Activated T-helper 1 cell treated with anti-CD3 and anti-CD28 coated beads, Interleukin-2, amount 50 U/mL, for 16 hours (primary cell): ENCODE measurements at places on chromosomes 6 and 20.

DNA sequence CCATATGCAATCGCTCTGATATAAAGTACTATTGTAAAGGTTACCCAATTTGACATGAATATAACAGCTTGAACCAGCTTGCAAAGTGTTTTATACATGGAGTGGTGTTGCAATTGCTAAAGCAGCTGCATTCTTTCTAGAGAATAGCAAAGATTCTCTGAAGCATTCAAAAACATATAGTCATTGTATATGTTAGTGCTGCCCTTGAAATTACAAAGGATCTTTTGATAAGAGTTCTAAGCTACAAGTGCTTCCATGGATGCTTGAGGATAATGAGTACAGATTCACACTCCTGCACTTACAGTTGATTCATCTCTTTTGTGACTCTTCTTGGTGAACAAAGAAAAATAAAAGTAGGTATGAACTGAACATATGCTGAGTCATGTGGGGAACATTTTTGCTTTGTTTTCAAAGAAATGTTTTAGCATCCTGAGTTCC is 175.7 kb downstream of the ALDH8A1 start:
- DNase-seq: no peak

GRCh38 chr20:21099751-21100577 is 6.2 kb downstream of the LINC00237 start:
- no peak for DNase-seq

DNA sequence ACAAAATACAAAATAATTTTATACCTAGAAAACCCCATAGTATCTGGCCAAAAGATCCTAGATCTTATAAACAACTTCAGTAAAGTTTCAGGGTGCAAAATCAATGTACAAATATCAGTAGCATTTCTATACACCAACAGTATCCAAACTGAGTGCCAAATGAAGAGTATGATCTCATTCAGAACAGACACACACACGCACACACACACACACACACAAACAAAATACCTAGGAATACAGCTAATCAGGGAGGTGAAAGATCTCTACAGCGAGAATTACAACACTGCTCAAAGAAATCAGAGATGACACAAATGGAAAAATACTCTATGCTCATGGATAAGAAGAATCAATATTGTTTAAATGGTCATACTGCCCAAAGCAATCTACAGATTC is 49.2 kb downstream of the TOMM6 start:
- no peak for DNase-seq

DNA sequence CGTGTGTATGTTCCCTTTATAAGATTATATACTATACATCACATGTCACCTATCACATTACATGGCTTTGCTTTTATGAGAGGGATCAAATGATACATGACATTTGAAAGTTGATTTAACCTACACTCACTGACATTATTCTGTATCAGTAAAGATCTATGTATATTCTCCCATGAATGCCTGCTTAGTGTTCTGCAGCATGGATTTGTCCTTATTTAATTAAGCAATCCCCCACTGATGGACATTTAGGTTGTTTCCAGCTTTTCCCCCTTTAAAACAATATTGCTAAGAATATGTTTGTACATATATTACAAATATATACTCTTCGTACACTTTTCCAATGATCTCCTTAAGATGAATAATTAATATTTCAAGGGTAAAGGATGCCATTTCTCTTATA is 297.4 kb downstream of the TFAP2C start:
- DNase-seq: no peak

DNA sequence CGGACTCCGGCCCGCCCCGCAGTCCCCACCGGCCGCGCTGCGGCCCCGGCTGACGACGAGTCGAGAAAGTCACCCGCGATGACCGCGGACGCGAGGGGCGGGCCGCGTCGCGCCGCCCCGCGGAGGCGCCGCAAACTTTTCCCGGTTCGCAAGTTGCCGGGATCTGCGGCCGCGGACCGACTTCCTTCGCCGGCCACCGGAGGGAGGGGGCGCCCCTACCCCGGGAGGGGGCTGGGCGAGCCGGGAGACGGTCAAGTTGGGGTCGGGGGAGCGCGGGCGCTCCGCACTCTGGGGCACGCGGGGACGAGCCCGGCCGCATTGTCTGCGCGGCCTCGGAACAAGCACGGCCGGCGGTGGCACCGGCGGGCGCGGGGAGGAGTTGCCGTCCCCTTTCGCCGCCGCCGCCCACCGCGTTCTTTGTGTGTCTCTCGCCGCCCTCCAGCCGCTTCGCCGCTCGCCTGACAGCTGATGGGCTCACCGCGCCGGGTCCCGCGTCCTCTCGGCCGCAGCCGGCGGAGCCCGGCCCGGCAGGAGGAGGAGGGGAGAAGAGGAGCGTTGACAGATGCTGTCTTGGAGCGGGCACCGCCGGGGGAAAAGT is 131.6 kb downstream of the OGFRL1 start:
- DNase-seq: no peak

DNA sequence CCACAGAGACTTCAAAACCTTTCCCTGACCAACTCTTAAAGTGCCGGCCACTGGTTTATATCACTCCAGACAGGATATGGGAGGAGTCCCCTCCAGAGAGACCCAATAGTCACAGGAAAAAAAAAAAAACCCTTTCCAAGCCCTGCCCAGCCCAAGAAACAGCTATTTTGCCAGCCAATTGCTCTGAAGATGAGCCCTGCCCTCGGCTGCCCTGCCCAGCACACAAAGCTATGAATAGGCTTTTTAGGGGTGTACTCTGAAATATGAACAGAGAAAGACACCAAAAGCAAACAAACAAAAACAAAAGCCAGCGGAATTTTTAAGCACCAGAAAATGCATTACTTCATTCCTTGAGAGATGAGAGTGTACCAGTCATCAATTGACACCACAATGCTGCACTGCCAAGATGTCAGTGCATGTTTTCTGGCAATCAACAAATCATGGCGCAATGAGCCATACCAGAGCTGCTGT is 275.1 kb downstream of the C6orf118 start:
- DNase-seq: no peak

DNA sequence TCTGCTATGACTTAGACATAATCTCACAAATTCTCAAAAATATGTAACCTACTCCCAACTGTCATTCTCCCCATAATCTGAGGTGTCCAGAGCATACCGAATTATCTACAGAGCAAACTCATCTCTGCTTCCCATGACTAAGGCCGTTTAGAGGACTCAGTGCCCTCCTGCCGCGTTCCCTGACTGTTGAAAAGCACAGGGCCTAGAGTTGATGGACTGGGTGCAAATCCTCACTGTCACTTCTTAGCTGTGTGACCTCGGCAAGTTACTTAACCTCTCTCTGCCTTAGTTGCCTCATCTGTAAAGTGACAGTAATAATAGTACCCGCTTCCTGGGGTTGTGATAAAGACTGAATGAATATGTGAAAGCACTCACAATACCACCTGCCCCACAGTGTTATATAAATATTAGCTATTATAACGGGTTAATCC is 4.7 kb upstream of the TUBB2A start:
- DNase-seq: no peak

GRCh38 chr20:53282217-53282955 is 310.2 kb downstream of the TSHZ2 start:
- no peak for DNase-seq

DNA sequence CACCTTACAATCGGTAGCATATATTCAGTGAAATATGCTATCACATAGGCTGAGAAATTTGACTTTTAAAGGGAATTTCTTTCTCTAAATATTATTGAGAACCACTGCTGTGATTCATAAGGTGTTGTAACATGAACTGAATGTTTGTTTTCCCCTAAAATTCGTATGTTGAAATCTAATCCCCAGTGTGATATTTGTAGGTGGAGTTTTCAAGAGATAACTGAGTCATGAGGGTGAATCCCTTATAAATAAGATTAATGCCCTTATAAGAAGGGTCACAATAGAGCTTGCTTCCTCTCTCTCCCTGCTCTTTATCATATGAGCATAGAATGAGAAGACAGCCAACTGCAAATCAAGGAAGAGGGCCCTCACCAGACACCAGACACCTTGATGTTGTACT is 64.8 kb downstream of the LMBRD1 start:
- no peak for DNase-seq

DNA sequence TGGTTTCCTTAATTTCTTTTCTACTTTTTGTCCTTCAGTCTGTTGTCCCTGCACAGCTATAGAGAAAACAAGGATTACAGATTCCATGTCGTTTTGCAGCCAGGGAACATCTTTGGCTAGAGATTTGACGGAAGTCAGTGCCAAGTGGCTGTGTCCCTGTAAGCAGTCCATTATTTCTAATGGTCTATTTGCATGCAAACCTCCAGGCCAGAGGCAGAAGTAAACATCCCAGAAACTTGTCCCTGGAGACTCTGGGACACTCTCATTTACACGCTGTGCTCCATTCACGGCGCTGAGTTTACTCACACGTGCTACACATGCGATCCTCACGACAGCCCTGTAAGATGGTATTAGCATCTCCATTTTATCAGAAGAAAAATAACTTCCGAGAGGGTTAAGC is 355.5 kb downstream of the PRKN start:
- DNase-seq: no peak

DNA sequence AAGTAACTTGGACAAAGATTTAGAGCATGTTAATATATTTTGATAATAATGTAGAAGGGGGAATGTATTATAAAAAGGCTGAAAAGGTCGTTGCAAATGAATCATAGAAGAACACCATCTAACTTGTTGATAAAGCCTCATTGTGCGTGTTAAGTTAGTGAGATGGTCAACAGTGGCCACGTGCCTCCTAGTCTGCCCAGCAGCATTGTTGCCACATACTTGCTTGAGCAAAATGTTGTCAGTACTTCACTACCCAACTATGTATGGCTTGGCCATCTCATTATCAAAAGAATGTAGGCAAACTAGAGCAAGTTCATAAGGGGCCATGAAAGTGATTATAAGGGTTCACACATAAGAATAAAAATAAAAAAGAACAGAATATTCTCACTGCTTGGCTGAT is 84.6 kb downstream of the PHACTR1 start:
- no peak for DNase-seq

DNA sequence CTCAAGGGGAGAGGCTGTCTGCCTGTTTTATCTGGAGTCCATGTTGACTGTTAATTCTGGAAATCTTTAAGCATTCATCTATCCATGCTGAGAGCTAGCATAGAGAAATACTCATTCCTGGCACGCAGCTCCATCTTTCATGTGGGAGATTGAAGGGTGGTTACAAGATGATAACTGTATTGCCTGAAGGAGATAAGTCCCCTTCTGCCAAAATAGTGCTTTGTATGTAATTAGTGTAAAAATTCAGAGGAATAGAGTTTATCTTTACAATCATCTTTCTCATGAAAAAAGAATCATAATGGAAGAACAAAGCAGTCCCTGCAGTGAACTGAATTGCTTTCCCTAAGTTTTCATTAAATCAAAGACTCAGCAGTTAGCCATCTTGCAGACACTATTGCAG is 256.5 kb downstream of the SLC35F1 start:
- no peak for DNase-seq
